NCI-H187 treated with DMSO at 0.1 percent for 48 hours (cell line): ENCODE measurements at places on chromosomes 11 and 22.
A peak's percentile ranks its signal among the peaks of the same experiment; 100 is the strongest.

- peak; percentile 29 for DNase-seq
Observed at GRCh38 chr11:19905280-19905853, 192.7 kb downstream of the NAV2 start.

GRCh38 chr11:70862093-70862492 is 390.3 kb downstream of the SHANK2 start:
- DNase-seq, result peak; percentile 85

DNA sequence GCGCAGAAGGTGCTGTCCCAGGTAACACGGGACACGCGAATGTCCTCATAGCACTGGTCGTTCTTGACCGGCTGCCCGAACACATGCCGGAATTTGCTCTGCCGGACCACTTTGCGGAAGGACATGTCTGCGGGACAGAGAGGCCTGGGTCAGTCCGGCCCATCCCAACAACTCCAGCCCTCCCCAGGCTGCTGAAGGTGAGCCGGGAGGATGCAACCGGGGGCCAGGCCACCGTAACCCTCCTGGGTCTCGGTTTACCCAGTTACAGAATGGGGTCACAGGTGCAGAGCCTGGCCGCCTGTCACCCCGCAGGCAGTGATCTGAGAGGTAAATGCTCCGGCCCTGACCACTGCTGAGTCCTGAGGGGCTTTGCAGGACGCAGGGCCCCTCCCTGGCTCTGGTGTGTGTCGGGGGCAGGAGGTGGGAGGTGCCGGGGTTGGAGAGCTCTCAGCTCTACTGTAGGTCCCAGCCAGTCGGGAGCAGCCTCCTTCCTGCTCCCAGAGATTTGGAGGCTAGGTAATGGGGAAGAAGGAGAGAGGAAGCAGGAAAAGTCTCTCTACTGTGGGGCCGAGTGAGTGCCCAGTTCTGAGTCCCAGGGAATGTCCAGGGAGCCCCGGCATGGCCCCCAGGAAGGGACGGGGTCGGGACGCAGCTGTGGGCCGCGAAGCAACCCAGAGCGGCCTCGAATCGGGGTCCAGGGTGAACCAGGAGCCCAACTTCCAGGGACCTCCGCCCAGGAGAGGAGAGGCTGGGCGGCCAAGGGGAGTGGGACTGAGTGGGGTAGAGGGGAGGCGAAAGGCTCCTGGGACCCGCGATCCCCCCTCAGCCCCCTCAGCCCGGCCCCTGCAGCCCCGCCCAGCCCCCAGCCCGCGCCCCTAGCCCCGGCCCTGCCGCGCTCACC is 522 bp downstream of the CORO1B start:
- DNase-seq, result no peak

DNA sequence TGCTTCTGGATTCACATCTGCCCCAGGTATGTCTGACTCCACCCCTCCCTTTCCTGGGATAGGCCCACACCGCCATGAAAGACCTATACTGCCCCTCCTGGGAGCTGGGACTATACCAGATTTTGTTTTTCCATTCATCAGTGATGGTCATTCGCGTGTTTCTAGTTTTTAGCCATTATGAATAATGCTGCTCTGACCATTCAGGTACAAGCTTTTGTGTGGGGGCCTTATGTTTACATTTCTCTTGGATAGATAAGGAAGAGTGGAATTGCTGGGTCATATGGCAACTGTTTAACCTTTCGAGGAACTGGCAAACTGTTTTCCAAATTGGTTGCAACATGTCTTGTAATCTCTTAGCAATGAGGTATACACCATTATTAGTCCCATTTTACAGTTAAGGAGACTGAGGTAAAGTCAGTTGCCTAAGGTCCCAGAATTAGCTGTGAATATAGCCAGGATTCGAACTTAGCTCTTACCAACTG is 1.2 kb upstream of the TBC1D10A start:
- DNase-seq, result no peak

- DNase-seq, result no peak
Observed at GRCh38 chr22:37273846-37274225, 8.5 kb upstream of the CYTH4 start.

DNA sequence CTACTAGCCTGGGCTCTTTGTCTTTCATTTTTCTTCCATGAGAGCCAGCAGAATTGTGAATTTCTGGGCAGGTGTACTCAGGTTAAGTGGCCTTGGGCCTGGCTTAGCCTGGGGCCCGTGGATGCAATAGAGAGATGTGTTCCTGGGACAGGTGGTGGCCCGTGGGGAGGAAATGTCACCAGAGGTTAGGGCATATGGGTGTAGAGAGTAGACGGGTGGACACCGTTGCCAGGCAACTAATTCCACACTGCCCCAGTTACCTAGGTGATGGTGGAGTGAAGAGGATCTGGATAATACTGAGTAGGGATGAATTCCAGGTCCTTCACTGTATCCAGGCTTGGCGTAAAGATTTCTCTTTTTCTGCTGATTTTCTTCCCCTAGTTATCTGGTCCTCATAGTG is 175.0 kb downstream of the INSC start:
- no peak for DNase-seq

- DNase-seq, result no peak
Observed at GRCh38 chr11:64373598-64373974, 14.6 kb downstream of the RPS6KA4 start.

GRCh38 chr11:102577182-102577581 is 46.6 kb upstream of the MMP7 start:
- DNase-seq, result no peak
